ENCODE measurements at places on chromosomes 4 and X.

DNA sequence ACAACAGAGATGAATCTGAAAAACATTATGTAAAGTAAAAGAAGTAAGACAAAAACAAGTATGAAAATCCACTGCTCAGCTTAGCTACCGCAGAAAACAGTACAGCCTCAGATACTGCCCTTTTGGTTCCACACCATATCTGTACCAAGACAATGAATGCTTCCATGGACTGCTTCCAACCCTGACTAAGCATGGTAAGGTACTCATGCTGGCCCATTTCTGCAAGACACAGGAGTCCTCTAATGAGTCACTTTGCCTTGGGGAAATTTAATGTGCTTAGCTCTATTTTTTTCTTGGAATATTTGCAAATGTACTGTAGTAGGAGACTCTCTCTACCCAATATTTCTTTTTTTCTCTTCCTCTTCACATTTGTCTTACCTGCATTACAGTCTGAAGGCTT is 931.7 kb upstream of the HS3ST1 start:
- DNase-seq: no peak

- DNase-seq: no peak
Measured at GRCh38 chr4:43330288-43330687, 437.8 kb downstream of the GRXCR1 start.

GRCh38 chr4:144204431-144204830 is 63.9 kb upstream of the GYPA start:
- DNase-seq: no peak

GRCh38 chr4:25938366-25938765 is 24.3 kb downstream of the SMIM20 start:
- no peak for DNase-seq

DNA sequence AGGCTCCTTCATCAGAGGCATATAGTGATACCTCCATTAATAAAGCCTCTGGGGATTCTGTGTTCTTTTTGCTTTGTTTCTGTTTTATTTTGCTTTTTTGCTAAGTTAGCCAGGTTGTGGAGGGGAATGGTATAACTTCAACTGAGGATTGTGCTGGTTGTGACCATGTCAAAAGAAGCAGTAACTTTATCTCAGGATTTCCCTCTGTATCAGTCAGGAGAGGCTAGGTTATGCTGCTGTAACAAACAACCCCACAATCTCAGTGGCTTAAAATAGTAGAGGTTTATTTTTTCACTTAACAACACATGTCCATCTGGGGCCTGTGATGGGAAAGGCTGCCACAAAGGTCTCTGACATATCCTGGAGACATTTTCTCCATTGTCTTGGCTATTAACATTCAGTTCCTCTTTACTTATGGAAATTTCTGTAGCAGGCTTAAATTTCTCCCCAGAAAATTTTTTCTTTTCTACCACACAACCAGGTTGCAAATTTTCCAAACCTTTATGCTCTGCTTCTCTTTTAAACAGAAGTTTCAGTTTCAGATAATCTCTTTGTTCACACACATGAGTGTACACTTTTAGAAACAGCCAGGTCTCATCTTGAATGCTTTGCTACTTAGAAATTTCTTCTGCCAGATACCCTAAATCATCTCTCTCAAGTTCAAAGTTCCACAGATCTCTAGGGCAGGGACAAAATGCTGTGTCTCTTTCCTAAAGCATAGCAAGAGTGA is 64.7 kb downstream of the UCHL1 start:
- no peak for DNase-seq

GRCh38 chr4:79852305-79852730 is 220.7 kb downstream of the ANTXR2 start:
- no peak for DNase-seq

GRCh38 chrX:78593701-78594100 is 65.4 kb downstream of the RTL3 start:
- DNase-seq: no peak

- DNase-seq: no peak
Measured at GRCh38 chrX:123153846-123154335, 30.2 kb upstream of the GRIA3 start.

DNA sequence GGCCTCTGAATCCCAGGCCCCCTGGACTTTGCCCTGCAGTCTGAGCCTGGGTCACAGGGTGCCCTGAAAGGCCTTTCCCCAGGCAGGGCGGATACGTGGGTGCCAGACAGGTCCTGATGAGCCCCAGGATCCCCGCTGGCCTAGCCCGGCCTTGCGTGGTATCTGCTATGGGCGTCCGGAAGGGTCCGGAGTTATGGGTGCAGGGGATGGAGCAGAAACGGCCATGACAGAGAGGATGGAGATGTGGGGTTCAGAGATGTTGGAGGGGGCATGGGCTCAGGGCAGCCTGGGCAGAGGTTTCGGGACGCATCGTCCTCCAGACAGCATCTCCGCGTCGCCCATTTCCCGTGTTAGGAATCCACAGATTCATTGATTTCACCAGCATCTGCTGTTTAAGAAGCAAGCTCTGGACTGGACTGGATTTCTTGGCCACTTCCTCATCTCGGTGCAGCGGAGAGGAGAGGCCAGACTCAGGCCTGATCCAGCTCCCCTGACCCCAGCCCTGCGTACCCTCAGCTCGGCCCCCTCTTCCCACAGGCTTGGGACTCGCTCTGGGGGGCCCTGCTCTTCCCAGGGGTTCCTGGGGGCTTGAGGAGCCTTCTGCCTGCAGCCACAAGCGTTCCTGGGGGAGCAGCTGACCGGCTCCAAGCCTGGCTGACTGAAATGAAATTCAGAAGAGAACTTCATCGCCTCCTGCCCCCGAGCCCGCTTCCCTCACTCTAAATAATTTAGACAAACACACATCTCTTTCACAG is 86.9 kb upstream of the ADRA2C start:
- no peak for DNase-seq

DNA sequence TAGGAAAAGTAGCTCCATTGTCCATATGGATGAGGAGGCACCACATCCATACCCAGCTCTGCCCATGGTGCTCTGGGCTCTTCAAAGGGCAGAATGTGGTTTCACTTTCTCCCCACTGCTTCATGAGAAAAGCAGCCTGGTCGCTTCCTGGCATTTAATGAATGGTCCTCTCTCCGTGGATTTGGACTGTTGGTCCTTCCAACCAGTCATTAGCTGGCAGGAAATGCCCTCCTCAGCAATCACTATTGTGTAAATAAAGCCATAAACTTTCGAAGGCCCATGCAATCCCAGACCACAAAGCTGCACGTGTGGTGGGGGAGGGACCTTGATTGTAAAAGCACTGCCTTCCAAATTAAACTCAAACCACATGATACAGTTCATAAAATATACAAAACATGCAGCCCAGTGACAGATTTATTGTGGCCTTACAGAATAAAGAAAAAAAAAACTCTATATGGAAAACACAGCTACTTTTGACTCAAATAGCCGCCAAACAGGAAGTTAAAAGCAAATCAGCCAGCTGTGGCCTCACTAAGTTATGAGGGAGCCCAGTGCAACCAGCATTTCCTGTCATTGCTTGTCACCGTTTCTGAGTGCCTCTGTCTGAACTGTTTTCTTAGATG is 8.1 kb downstream of the MBNL3 start:
- peak; percentile 55 for DNase-seq

- DNase-seq: no peak
Measured at GRCh38 chr4:114770624-114771023, 172.0 kb downstream of the UGT8 start.

DNA sequence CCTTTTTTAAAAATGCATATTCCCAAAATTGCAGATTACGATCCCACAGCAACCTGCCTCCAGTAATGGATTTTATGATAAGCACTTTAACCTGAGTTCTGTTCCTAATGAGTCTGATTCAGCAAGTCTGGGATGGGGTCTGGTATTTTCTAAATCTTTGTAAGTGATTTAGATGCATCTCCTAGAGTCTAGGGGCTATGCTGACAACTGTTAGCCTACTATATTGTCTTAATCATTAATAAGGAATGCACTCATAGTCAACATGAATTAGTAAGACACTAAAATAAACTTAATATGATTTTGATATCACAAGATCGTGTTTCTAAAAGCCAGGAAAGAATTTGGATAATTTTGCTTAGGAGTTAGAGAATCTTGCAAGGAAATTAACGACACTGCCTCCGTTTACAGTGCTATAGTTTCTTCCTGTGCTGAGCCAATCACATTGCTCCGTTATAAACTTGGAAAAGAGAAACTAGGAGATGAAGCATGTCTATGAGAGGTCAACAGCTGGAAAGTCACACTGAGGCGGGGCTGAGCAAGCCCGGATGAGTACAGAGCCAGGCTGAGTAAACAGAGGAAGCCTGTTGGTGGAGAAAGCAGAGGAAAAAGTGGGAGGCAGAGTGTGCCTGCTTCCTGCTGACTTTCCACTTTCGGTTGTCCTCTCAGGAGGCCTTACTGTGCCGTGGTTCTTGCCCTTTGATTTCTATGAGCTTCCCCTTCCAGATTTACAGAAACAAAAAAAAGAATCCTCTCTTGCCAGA is 5.4 kb downstream of the SCARB2 start:
- DNase-seq: no peak

GRCh38 chrX:151015684-151016083 is 32.5 kb downstream of the HMGB3 start:
- no peak for DNase-seq

GRCh38 chrX:150219374-150220185 is 143.5 kb upstream of the MAMLD1 start:
- no peak for DNase-seq
